ENCODE measurements at places on chromosomes 6 and 20.
A peak's percentile ranks its signal among the peaks of the same experiment; 100 is the strongest.

DNA sequence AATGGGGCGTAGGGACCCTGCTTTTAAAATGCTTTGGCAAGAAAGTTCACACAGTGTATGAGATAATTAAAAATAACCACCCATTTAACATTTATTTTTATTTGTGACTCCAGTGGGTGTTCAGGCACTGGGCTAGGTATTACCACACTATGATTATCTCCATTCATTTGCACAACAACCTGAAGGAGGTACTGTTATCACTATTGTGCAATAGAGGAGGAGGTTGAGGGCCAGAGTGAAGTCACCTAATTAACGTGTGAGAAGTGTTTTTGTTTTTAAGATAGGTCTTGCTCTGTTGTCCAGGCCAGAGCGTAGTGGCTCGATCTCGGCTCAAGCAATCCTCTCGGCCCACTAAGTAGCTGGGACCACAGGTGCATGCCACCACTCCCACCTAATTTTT is 29.2 kb downstream of the MAK start:
- no peak for DNase-seq

GRCh38 chr6:32436995-32437836 is 2.5 kb upstream of the HLA-DRA start:
- peak; percentile 50 for DNase-seq

DNA sequence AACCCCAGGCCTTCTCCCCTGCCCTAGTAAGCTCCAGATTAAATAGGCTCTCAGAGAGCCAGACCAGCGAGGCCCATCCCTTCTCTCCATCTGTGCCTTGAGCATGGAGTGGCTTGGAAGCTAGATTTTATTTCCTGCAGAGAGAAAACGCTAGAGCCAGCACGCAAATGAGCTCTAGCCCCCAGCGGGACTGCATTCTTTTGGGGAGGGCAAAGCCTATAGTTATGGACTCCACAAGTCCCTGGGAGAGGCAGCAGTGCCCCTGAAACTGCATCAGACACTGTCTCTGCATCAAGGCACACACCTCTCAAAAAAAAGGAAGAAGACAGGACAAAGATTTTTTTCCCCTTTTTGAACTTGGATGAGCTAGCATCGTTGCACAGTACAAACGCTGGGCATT is 15.8 kb downstream of the FOXF2 start:
- DNase-seq = no peak

- peak; percentile 25 for DNase-seq
Measured at GRCh38 chr6:169868458-169868857, 117.0 kb downstream of the ERMARD start.

- DNase-seq = no peak
Measured at GRCh38 chr6:166476061-166476591, 93.4 kb upstream of the MPC1 start.

Measured in choroid plexus epithelial cell (primary cell).